ENCODE measurements at places on chromosomes 5 and 9.
A peak's percentile ranks its signal among the peaks of the same experiment; 100 is the strongest.

GRCh38 chr9:21974722-21975409 is 19.3 kb downstream of the CDKN2A start:
- peak; percentile 69 for DNase-seq

DNA sequence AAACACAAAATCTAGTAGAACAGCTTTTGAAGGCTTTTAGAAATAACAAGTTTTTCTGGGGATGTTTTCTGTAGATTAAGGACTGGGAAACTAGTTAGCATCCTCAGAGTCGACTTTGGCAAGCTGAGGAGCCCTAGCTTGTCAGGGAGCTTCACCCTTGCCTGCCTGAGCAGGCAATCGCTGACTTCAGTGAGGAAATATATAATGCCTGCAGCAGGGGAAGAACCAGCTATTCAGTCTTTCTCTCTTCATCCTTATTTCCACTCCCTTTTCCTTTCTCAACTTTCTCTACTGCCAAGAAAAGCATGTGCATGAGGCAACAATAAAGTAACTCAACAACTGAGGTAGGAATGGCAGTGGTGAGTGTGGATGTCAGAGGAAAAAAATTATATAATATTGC is 54.7 kb downstream of the PLK2 start:
- DNase-seq, result peak; percentile 92

DNA sequence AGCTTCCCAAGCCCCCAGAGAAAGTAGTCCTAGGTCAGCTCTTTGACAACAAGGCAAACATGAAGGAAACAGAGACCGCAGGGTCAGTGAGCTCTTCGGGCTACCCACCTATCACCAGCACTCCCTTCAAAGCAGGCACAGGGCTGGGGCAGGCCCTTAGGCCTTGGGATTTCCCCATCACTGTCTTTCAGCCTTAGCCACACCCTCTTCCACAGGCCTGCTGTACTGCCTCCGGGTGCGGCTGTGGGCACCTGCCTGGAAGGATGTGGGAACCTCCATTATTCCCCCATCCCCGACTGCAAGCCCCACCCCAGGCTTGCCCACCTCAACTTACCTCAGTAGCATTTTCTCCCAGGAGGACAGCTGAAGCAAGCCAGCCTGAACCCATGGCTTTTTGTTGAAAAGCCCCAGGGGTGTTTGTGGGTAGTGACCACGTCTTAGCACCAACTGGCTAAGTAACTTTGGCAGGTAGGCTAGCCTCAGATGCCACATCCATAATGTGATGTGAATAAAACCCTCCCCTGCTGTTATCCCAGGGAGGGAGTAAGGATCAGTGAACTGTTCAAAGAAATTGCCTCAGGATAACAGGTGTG is 100.2 kb downstream of the PIK3R1 start:
- DNase-seq, result peak; percentile 61

- peak; percentile 79 for DNase-seq
Measured at GRCh38 chr9:31608416-31608815, 776.0 kb upstream of the ACO1 start.

GRCh38 chr9:26375448-26375847 is 517.2 kb downstream of the CAAP1 start:
- peak; percentile 15 for DNase-seq

- peak; percentile 84 for DNase-seq
Measured at GRCh38 chr9:95023217-95024003, 294.1 kb downstream of the FANCC start.
